ENCODE measurements at places on chromosomes 2 and 18.

GRCh38 chr18:60163622-60164021 lies 209.0 kb downstream of the MC4R start:
- no peak for DNase-seq

DNA sequence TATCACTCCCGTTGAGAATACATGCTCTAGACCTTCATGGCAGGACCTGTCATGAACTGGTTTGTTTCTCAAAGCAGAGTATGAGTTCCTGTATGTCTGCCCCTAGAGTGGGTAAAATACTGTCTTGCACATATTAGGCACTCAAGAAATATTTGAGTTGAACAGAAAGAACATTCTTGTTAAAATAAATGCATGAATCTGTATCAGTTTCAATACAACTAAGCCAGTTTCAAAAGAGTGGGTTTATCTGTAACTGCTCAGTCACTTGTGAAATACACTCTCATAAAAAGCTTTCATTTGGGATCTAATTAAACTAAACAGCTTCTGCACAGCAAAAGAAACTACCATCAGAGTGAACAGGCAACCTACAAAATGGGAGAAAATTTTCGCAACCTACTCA lies 69.2 kb downstream of the RFTN2 start:
- DNase-seq, result no peak

DNA sequence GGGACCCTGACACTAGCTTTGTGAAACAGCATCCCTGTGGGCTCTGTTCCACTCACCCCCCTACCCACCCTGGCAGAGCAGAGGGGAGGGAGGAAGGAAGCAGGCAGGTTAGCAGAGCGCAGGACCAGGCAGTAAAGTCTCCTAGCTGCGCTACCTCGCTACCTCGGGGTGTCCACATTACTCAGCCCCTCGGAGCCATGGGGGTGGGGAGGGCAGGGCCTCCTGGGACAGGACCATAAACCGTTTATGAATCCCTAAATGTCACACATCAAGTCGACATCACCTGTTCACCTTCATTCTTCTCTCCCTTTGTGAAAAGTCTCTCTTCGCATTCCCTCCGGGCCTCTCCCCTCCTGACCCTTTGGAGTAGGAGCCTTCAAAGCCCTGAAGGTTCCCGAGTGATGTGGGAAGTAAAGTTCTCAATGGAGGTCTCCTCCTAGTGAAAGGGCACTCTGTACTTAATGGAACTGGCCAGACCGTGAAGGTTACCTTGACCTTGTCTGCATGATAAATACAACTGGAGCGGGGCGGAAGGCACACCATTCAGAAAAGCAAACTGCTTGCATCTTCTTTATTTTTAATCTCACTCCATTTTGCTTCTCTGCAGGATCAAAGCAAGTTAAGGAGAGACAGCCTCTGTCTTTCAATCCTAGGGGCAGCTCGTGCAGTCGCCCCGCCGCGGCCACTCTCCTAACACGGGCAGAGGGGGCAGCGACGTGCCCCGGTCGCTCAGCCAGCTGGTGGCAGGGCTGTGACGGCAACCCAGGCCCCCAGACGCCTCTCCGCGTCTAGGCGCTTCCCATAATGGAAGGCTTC lies 23.7 kb upstream of the SMAD7 start:
- DNase-seq, result no peak

- no peak for DNase-seq
Measured at GRCh38 chr2:43058726-43059110, 167.7 kb downstream of the ZFP36L2 start.

- no peak for DNase-seq
Measured at GRCh38 chr2:46798041-46798440, 117.6 kb downstream of the MCFD2 start.

- no peak for DNase-seq
Measured at GRCh38 chr2:171181064-171182049, 20.7 kb upstream of the TLK1 start.

GRCh38 chr18:49169037-49169521 lies 218.3 kb upstream of the SMAD7 start:
- no peak for DNase-seq

DNA sequence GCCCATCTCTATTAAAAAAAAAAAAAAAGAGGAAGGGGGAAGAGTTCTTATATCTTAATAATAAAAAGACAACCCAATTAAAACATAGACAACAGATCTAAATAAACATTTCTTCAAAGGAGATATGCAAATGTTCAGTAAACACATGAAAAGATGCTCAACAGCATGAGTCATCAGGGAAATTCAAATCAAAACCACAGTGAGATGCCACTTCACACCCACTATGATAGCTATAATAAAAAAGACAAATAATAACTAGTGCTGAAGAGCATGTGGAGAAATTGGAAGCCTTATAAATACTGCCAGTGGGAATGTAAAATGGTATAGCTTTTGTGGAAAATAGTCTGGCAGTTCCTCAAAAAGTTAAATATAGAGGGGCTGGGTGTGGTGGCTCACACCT lies 61.5 kb upstream of the CYP20A1 start:
- DNase-seq, result peak; percentile 20

DNA sequence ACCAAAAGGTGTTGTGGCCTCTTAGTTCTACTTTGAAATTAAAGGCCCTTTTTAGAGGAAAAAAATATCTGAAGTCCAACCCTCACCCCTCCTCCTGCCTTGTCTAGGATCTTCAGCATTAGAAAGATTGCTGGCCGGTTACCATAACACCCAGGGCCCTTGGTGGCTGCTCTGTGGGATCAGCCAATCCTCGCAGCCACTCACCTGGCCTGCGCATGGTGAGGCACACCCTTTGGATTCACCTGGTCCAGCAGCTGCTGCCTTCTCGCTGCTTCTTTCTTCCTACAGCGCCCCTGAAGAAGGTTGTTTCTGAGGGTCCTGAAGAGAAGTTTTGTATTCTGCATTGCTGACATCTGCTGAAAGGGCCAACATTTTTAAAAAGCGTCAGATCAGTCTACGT lies 25.2 kb downstream of the DYTN start:
- no peak for DNase-seq

GRCh38 chr2:241558532-241559322 lies at the start of gene BOK:
Gene BOK (plus strand): TSS chr2:241558745. CDS start chr2:241559484, 739 bp downstream.
- peak; percentile 76 for DNase-seq

DNA sequence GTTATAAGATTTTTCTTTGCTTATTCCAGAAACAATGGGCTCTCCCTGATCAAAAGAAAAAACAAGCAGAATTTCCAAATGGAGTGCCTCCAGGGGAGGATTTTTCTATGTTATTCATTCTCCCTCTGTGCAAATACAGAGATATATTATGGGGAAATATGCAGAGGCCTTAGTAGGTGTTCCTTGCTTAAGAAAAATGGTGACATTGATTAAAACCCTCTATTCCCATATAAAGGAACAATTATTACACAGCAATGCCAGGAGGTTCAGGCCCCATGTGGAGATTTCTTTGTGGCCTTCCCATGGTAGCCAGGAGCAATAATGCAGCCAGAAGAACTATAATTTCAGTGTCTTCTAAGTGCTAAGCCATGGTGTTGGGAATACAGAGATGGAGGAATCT lies 255.9 kb upstream of the CXCR4 start:
- no peak for DNase-seq

DNA sequence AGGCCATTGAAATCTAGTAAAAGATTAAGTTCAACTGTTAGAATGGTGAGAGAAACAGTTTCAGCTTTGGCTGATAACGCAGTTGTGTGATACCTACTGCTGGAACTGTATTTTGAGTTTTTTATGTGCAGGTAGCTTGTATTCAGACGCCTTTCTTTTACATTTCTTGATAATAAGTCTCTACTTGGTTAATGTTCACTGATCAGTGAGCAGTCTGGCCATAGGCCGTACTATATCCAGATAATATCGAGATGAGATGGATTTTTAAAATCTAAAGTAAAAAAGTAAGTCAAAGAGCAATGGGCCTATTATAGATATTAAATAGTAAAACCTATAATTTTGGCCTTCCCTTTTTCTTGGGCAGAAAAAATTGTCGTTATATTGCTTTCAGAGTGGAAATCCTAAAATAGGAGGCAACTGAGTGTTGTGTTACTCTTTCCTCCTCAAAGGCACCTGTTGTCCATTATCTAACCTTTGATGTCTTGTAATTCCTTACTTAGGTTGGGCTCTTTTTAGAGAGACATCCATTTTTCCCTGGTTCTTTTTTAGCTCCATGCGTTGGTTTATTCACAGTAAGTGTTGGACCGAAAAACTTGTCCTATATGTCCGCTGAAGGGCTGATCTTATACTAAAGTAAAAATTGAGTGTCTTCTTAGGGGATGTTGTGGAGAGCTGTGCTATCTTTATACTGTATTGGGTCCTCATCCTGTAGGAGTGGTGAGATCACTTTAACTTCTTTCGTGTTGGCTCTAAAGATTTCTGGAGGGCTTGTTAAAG lies 1.7 kb downstream of the EML4 start:
- no peak for DNase-seq

DNA sequence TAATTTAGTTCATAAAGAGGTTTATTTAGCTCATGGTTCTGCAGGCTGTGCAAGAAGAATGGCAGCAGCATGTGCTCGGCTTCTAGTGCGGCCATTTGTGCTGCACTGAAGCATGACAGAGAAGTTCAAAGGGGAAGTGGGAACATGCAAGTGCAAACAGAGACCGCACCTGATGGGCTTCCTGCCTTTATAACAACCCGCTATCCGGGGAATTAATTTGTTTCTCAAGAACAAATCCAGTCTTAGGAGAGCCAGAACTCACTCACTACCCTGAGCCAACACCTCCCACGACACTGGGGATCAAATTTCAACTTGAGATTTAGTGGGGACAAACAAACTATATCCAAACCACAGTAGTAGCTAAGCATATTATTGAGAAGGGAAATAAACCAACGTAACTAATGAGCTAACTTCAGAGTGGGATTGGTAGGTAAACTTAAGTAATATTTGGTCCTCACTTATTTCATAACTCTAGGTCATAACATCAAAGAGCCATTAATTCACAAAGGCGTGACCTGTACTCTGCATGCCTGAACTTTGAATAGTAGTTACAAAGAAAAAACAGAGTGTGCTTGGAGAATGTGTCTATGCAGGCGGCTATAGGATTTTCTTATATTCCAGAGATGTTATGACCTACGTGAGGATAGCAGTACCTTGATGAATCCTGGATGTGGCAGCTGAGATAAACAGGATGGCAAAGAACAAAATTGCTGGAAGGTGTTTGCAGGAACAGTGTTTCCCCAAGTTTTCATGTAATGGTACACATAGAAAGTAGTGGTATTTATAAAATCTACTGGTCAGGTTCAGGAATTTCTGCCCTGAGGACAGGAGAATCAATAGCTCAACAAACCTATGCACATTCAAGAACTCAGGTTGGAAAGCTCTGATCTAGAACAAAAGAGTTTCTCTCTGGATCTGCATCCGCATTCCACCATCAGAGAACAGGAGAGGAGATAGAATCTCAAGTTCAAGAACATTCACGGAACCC lies 845.9 kb upstream of the ID2 start:
- no peak for DNase-seq

- DNase-seq, result no peak
Measured at GRCh38 chr2:175612280-175612679, 389.8 kb downstream of the LNPK start.

DNA sequence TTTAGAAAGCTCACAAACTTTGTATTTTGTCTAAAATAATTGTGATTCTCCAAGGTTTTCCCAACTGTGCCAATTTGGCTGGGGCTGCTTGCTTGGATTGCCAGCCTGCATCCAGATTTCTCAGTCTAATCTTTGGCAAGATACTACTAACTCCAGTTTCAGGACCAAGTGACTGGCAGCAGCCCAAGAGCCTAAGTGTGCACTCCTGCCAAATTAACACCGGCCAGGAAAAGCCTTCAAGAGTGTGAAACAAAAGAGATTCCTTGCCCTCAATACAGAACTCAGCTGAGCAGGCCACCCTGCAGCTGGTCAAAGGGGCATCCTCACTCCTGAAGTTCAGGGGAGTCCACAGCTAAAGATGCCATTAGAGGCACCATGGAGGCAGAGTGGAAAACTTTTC lies 589.0 kb upstream of the ACVR2A start:
- no peak for DNase-seq

- no peak for DNase-seq
Measured at GRCh38 chr18:52451256-52451655, 111.3 kb downstream of the DCC start.

- DNase-seq, result no peak
Measured at GRCh38 chr2:149858216-149858615, 270.6 kb upstream of the MMADHC start.

DNA sequence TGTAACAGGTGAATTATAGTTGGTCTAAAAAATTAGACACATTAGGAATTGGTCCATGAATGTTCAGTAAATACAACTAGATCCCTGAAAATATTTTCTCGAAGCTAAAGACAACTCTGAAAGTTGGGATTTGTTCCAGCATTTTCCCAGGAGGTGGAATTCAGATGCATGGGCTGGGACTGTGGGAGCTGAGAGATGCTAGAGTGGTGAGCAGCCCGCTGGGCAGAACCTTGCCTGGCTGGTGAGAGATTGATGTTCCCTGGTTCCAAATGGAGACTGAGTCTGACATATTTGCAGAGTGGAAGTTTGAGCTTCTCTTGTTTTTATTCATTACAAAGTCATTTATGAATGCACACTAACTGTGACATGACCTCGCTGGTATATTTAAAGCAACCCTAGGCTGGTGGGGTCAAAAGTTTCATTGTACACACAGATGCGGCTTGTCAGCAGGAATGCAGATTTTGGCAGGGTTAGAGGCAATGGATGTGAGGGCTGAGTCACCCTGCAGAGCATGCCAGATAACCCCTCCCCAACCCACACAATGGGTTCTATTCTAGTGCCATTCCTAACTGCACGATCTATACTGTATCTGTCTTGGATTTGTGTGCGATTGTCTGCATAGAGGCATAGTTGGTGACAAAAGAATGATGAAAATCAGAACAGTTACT lies 23.5 kb upstream of the TMEM178A start:
- DNase-seq, result peak; percentile 44

DNA sequence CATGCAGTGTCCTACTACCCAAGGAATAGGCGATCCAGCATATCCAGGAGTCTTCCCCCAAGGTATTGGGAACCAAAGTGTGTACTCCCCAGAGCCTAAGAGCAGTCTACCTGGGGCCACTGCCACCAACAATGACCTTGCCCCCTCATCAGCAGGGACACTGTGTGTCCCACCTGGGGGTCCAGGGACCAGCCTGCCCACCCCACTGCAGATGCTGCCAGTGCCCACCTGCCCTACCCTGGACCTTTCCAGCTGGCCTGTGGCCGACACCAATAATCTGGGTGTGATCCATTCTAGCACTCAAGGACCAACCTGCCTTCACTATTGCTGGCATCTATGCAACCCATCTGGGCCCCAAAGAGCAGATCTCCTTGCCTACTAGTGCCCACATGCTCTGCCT lies 32.2 kb downstream of the DNAH7 start:
- no peak for DNase-seq

All from LoVo (cell line).